ENCODE measurements at places on chromosomes 13 and 19.

- DNase-seq: peak; percentile 35
Measured at GRCh38 chr13:25286308-25286968, 850 bp downstream of the MTMR6 start.

GRCh38 chr19:2288338-2288817 is 6.4 kb upstream of the PEAK3 start:
- DNase-seq: no peak

DNA sequence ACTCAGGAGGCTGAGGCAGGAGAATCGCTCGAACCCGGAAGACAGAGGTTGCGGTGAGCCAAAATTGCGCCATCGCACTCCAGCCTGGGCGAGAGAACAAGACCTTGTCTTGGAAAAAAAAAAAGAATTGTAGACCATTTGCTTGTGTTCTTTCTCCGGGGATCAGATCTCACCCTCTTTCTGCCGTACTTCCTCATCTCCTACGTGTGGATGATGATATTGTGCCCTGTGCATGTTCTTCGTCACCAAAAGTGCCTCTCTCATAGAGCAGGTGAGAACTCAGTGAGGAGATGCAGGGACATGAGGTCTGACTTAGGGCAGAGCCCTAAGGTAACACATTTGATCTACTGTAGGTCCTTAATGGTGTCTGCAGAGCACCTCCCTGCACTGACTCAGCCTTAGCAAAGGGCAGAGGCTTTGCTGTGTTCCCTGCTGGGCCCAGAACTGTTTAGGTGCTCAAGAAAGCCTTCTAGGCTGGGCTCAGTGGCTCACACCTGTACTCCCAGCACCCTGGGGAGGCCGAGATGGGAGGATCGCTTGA is 1.3 kb downstream of the APOC2 start:
- no peak for DNase-seq

- DNase-seq: peak; percentile 27
Measured at GRCh38 chr19:1847684-1848398, 442 bp downstream of the REXO1 start.

DNA sequence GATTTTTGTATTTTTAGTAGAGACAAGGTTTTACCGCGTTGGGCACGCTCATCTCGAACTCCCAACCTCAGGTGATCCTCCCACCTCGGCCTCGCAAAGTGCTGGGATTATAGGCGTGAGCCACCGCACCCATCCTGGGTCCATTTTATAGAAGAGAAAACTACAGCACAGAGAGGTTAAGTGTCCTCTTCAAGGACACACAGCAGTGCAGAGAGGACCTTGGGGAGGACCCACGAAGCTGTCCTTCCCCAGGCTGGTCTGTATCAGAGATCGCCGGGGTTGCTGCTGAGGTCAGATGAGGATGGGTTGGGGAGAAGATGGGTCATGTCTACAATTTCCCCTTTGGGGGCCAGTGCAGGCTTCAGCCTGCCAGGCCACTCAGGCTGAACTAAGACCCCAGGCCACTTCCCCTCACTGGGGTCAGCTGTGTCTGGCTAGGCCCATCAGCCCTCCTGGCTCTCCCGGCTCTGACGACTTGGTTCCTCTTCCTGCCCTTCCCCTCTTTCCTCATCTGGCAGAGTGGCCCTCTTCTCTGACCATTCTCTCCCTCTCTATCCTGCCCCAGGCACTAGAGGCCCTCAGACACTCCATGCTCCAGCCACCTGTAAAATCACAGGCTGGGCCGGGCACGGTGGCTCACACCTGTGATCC is 9.6 kb downstream of the MYO1F start:
- no peak for DNase-seq

All from A172 (cell line).